ENCODE measurements at places on chromosomes 1 and 21. TPM values are rescaled to one million over a fixed set of nuclear protein-coding genes. Genes with fewer than 3 reads are reported as not detected.

Gene FCRL5
- not detected for total RNA-seq

Gene CREB3L4
- 17.6 TPM for total RNA-seq

- DNase-seq: no peak
These were observed 353.6 kb downstream of the BRINP3 start for GRCh38 chr1:190124068-190124467.

Gene HOOK1
- 23.3 TPM for total RNA-seq

DNA sequence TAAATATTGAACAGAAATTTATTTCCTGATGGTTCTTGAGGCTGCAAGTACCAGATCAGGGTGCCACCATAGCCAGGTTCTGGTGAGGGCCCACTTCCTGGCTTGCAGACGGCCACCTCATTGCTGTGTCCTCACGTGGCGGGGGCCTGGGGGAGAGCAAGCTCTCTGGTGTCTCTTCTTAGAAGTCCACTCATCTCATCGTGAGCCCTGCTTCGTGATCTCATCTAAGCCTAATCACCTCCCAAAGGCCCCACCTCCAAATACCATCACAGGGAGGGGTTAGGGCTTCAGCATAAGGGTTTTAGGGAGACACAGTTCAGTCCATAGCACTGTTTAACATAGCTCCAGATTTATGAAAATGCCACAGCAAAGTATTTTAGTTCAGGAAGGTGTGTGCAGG is 119.7 kb downstream of the PRDM2 start:
- DNase-seq: no peak

DNA sequence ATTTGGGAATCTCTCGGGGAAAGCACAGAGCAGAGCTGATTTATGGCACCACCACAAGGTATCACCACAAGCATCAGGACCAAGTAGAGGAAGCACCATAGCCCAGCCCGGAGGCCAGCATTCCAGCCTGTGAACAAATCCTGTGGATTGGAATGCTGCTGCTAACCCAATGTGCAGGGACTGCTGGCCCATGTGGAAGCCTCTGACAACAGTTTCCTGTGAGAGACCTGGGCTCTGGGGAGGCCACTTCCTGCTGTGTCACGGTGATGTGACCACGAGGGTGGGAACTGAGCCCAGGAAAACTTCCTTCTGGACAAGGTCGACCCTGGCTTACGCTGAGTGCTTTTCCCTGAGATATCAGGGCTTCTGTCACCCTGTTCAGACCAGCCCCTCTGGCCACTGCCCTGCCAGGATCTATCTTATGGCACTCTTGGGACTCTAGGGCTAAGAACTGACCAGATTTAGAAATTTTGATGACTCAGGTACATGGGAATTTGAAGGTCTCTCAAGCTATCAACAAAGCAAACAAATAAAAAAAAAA is 88.3 kb upstream of the NGF start:
- peak; percentile 49 for DNase-seq

Gene AIM2
- total RNA-seq: not detected

- no peak for DNase-seq
These were observed 23.8 kb downstream of the TMCC2 start for GRCh38 chr1:205251576-205251975.
